Right ventricle myocardium inferior (tissue), 1 donor: ENCODE measurements at places on chromosomes 16 and 17.

DNA sequence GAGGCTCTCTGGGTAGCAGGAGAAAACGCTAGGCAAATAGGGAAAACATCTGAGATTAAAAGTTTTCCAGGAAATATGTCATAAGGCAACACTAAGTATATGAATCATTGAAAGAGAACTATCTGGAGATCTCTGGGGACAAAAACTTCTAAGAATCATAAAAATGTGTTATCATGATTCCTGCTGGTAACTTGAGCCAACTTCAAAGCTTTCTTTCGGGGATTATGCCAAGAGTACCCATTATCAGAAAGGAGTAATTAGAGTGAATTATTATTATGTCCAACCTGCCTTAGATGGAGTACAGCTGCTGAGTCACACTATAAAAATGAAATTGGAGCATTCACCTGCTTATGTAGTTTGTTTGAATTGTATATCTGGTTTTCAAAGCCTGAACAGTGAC lies 488.5 kb upstream of the SOX9 start:
- no peak for DNase-seq

DNA sequence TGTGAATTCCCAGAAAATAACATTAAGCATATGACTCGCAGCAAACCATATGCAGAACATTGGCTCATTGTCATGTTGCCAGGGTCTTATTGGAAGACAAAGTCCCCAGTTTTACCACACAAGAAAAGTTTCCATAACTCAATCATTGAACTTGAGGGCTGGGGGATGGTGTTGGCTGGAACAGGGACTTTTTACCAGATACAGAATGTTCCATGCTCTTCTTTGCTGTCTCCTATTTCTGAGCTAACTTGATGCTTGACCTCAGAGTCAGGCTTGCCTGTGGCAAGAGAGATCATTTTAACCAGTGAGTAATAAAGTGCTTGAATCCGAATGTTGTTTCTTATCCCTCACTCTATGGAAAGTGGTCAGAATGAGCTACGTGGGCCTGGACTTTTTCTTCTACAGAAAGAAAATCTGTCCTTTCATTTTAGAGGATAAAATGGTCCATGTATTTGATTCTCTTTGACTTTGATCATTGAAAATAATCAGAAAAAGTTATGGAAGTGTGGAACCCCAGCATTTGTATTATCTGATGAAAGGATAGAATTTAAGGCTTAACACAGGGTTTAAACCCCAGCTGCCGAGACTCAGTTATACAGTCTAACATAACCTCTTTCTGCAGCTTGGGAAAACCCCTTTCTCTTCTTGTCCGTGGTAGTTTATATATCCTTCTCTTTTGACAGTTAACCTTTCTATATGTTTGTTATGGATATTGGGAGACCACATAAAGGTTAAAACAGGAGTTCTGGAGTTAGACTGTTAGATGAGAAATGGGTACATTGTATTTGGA lies 67.0 kb downstream of the TUBD1 start:
- DNase-seq: no peak

DNA sequence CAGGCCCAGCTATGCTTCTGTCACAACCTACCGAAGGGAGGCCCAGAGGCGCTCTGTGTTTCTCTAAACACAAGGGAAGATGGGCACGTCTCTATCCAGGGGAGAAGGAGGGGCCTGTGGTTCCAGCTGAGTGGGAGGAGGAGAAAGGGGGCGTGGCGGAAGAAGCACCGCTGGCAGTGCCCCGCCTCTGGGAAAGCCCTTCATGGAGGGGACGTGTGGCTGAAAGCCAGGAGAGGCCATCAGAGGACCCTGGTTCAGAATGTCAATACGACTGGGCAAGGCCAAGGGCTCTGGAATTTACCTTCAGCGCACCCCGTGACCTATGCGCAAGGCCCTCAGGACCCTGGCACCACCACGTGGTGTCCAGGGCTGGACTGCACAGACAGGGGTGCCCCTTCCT lies 12.3 kb upstream of the SLC38A8 start:
- DNase-seq: no peak

DNA sequence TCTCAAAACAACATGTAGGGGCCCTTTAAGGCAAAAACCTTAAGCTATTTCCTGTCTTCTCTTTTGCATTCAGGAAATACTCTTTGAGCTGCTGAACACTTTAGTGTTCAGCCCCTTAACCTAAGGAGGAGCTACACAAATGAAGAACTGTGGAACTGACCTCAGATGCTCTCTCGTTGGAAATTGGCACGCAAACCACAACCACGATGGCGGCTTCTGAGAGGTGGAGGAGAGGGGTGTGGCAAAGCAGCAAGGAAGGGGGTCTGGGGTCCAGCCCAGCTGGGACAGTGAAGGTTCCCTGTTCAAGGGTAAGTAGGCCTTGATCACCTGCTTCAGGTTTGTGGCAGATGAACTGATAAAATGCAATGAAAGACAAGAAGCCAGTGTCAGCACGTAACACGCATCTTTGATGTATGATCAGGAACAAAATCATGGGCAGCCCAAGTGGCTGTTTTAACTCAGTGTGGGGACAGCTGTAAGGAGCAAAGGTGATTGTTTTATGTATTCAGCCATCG lies 291.6 kb upstream of the TNRC6C start:
- no peak for DNase-seq

DNA sequence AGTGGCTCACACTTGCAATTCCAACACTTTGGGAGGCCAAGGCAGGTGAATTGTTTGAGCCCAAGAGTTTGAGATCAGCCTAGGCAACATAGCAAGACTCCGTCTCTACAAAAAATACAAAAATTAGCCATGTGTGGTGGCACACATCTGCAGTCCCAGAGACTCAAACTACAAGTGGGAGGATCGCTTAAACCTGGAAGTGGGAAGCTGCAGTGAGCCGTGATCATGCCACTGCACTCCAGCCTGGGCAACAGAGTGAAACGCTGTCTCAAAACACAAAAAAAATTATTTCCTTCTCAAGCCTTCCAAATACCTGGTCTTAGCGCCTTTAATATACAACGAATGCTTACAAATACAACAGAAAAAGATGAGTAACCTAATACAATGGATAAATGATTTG lies 19.7 kb upstream of the CBX2 start:
- DNase-seq: no peak

- DNase-seq: peak; percentile 87
These were observed 709 bp upstream of the ENO3 start for GRCh38 chr17:4950075-4950745.

DNA sequence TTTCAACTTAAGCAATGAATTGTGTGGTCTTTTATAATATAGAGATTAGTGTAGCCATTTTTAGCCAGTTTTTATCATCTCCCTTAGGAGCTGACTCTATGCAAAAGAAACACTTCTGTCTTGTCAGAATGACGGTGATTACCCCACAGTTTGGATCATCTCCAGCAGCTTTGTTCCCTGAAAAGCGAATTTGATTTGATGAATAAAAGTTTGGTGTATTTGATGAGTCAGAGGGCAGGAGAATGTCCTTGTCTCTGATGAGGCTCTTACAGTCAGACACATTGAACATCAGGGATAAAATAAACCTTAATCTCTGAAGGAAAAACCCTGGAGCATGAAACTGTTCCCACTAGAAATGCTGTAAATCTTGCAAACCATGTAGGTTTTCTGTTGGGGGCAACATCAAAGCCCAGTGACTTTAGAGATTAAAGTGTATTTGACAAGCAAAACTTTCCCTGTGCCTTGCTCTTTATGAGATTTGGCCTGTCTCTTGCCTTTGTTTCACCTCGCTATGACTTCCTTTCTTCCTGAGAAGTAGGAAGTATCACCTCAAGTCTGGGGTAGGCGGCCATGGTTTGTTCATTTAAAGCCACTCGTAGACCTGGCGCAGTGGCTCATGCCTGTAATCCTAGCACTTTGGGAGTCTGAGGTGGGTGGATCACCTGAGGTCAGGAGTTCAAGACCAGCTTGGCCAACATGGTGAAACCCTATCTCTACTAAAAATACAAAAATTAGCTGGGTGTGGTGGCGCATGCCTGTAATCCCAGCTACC lies 209.3 kb downstream of the FTO start:
- no peak for DNase-seq

DNA sequence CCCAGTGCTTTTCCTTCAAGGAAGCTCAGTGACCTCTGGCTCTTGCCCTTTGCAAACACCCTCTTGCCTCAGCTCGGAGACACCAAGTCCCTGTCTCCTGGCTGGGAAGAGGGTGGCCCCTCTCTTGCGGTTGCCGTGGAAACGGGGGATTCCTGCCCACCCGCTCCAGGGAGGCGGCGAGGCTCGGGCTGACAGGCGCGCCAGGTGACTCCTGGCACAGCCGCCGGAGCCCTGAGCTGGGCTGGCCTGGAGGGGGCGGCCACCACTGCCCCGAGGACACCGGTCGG lies 71.4 kb downstream of the ABR start:
- DNase-seq: no peak

DNA sequence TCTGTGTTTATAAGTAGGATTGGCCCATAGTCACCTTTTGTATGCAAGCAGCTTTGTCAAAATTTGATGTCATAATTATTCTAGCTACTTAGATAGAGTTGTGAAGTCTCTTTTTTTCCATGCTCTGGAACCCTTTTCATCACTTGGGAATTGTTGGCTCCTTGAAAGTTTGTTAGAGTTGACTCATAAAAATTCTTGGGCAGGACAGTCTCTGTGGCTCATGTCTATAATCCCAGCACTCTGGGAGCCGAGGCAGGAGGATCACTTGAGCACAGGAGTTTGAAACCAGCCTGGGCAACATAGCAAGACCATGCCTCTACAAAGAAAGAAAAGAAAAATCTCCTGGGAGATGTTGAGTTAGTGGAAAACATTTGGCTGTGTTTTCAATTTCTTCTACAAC lies 45.7 kb upstream of the MRC2 start:
- DNase-seq: no peak

GRCh38 chr16:35252356-35252936 lies 1793.0 kb downstream of the TP53TG3F start:
- DNase-seq: no peak

DNA sequence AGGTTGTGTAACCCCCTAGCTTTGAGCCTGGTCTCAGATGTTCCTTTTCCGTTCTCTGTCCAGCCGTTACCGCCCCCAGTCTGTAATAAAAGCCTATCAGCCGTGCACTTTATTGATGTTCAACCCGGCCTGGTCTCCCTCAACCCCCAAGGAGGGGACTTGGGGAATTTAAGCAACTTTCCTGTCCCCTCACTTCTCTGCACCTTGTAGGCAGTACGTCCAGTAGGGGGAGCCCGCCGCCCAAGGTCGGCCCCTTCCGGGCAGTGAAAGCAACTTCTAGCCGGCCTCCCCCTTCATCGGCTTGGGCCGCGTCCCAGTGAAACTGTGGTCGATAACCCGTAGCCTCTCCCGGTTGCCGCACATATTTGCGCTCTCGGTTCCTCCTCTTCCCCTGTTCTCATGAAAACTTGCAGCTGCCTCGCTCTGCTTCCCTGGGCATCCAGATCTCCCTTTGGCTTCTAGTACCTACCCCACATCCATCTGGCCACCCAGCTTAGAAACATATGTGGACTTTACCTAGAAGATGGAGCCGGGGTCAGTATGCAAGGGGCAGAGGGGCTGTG lies 7.9 kb downstream of the PNPO start:
- DNase-seq: peak; percentile 96

DNA sequence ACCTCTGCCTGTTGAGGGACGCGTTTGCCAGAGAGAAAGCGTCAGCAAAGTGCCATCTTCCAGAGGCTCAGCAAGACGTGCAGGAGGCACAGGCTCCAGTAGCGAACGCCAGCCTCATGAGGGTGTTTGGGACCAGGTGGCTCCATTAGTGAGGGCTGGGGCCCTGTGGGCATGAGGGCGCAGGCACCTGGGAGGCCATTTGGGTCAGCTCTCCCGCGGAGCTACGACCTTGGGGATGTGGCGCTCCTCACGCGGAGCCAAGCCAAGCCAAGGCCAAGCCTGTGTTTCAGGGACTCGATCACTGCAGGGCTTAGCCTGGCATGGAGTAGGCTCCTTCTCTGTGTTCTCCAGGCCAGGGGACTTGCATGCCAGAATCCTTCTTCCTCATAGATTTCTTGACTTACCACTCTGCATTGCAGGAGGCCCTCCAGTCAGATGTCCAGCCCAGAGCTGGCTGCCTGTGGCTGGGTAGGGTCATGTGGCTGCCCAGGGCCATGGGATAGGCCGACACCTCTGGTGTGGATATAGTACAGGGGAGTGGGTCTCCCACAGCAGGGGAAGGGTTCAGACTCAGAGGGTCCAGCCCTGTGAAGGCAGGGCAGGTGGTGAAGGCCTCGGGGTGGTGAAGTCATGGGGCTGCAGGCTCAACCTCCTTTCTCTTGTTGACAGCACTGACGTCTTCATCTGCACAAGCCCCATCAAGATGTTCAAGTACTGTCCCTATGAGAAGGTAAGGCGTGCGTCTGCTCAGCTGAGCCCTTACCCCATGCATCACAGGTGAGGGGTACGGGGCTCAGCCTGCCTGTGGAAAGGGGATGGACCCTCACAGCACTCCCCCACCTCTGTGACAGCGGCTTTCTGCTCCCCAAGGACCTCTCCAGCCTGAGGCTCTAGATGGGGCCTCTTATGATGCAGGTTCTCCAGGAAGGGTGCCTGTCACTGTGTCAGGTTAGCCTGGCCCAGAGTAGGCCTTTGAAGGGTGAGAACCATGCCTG lies 19.6 kb downstream of the NT5M start:
- no peak for DNase-seq

- DNase-seq: no peak
These were observed 67.7 kb downstream of the TBX4 start for GRCh38 chr17:61519754-61520440.

- DNase-seq: no peak
These were observed 56.0 kb downstream of the CYB5D2 start for GRCh38 chr17:4198995-4199394.

DNA sequence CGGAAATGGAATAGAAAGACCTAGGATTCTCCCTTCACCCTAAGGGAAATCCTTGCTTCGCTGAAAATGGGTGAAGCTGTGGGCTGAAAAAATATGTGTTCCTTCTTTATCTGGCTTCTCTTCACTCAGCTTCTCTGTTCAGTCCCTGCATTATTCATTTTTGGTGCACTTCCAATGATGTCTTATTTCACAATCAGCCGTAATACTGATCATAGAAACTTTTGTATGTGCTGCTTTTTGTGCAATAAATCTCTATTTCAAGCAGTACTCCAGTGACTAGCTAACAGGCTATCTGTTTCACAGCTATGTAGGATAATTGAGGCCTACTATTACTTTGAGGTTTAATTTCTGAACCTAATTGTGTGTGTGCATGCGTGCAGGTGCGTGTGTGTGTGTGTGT lies 144.6 kb downstream of the FOXL1 start:
- DNase-seq: no peak

DNA sequence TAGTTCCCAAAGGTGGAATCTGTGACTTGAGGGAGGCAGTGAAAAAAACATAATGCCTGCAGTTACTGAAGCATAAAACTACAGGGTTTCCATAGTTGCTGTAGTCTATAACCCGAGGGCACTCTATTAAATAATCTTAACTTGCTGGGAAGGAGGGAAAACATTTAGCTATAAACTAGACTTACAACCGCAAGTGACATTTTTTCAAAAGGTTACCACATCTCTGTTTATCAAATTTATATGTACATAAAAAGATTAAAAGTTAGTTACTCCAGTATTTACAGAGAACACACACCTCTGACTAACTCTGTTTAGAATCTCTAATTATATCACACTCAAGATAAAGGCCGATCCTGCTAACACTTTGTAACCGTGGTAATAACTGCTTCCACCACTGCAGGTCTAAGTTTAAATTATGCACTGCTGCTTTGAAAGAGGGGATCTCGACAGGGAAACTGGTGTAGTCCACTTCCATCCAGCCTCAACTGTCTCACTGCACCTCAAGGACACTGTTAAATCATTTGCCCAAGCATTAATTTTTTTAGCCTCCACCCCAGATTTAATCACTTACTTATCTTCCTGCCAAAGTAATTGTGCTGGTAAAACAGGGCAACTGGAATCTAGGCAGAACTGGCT lies 14.6 kb downstream of the KCNJ16 start:
- DNase-seq: no peak

- DNase-seq: no peak
These were observed 35.9 kb upstream of the TOM1L1 start for GRCh38 chr17:54864636-54865356.

- no peak for DNase-seq
These were observed 119.2 kb downstream of the MAP2K6 start for GRCh38 chr17:69533481-69534234.
